BJ (cell line): ENCODE measurements at places on chromosomes 11 and 22.

GRCh38 chr11:23959462-23959861 lies 537.4 kb upstream of the LUZP2 start:
- DNase-seq, result no peak

GRCh38 chr11:30775233-30775522 lies 189.0 kb upstream of the MPPED2 start:
- DNase-seq, result no peak

DNA sequence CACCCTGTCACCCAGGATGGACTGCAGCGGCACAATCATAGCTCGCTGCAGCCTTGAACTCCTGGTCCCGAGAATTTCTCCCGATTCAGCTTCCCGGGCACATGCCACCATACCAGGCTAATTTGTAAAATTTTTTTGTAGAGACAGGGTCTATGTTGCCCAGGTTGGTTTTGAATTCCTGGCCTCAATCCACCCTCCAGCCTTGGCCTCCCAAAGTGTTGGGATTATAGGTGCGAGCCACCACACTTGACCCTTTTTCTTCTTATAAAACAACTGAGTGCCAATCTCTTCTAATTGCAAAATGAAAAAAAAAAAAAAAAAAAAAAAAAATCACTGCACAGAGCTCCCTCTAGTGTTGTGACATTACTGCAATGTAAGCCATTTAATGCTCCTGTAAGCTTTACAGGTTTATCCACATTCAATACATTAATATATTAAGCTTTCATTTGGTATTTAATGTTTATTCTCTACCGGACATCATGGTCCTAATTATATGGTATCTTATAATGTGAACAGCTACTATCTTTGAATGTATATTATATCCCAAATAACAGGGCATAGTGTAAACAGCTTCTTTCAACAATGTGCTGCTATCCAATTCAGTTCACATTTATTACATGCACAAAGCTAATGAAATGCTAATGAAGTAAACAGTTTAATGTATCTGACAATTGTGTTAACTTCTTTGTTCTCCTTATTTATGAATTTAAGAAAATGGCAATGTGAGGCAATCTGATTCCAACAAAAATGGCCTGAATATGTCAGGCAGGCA lies 44.6 kb downstream of the COPB1 start:
- DNase-seq, result no peak

- DNase-seq, result no peak
Measured at GRCh38 chr11:93589347-93589746, 46.2 kb upstream of the SMCO4 start.

GRCh38 chr11:17533778-17534415 lies 10.3 kb downstream of the USH1C start:
- no peak for DNase-seq

DNA sequence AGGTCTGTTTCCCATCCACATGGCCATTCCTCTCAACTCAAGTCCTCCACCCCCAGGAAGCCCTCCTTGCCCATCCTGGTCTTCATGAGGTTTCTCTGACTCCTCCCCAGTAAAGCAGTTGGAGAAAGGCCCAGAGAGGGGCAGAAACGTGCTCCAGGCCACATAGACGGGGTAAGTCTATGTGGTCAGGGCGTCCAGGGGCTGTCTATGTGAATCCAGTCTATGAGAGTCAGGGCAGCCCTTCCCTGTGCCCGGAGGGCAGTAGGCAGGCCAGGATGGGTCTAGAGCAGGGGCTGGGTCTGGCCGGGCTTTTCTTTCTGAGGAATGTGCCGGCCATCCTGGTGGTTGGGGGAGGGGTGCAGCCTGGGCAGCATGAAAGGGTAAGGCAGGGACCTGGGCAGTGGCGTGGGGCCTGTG lies 11.7 kb downstream of the GUCD1 start:
- no peak for DNase-seq

DNA sequence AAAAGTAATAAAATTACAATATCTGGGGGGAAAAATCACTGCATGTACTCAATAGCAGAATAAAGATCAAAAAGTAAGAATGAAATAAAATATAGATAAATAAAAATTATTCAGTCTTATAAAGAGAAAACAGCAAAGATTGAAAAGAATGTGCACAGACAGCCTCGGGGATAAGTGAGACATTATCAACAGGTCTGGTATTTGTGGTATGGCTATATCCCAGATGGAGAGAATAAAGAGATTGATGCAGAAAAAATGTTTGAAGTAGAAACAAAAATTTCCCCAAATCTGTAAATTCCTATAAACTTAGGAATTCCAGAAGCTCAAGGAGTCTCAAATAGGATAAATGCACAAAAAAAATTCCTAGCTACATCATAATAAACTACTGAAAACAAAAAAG lies 74.5 kb upstream of the LUZP2 start:
- no peak for DNase-seq

DNA sequence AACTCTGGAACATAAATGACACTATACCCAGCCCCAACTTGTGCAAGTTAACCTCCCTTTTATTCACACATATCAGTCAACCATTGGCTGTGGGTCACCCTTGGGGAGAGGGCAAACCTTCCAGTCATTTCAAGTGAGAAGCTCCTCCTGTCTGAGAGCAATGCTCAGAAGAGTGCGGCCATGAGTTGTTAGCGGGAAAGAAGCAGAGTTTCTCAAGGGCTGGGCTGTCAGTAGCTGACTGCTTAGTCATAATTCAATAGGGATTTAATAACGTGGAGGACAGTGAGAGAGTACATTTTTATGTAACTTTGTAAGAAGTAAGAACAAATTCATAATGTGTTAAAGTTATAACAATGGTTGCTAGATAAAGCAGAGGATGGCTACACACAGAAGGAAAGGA lies 5.1 kb downstream of the PATE2 start:
- no peak for DNase-seq

- peak; percentile 85 for DNase-seq
Measured at GRCh38 chr11:57761301-57762234, at the start of gene CTNND1. Gene CTNND1 (plus strand): TSS chr11:57761802. CDS start chr11:57791479, 29,677 bp downstream.

DNA sequence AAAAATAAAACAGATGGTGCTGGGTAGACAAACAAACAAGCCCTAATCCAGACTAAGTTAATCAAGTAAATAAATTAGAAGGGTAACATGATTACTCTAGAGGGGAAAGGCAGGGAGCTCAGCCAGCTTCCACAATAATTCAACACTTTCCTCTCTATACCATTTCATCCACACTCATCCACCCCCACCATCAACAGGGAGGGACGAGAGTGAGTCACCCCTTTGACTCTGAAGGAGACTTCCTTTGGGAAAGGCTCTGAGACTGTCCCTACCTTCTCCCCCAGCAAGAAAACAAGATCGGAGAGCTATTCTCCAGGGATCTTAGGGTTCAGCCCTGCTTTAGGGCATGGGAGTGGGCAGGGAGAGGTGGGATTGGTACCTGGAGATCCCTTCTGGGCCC lies 33.1 kb downstream of the TRIM66 start:
- no peak for DNase-seq

GRCh38 chr11:109706945-109707344 lies 285.0 kb downstream of the C11orf87 start:
- no peak for DNase-seq

DNA sequence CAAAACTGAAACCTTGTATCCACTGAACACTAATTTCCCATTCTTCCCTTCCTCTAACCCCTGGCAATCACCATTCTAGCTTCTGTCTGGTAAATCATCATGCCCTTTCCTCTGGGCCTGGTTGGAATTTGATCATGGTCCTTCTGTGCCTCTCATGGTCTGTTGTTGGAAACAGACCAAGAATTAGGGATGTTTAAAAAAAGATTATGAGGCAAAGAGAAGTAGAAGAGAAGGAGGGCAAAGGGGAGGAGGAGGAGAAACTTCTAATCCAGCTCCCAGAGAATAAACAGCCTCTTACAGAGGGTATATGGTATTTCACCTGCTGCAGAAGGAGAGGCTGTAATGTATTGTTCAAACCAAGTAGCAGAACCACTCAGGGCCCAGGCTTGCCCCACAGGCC lies 10.6 kb downstream of the BCO2 start:
- no peak for DNase-seq

GRCh38 chr22:34877506-34877905 lies 188.5 kb upstream of the ISX start:
- no peak for DNase-seq

GRCh38 chr11:10305262-10305963 lies 540 bp downstream of the ADM start:
- DNase-seq, result no peak

DNA sequence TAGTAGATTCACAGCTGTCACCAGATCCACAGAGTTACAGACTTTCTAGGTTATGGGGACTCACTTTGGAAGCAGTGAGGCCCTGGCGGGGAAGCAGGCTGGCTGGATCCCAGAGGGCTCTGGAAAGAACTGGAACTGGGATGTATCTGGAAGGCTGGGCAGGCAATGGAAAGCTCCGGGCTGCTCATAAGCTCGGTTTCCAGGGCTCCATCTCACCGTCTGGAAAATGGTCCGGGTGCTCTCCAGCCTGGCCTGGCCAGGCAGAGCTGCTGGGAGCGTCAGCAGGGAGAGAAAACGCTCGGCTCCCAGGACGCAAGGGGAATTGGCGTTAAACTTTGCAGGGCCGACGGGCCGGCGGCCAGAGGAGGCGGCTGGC lies 335 bp upstream of the SEZ6L start:
- no peak for DNase-seq

DNA sequence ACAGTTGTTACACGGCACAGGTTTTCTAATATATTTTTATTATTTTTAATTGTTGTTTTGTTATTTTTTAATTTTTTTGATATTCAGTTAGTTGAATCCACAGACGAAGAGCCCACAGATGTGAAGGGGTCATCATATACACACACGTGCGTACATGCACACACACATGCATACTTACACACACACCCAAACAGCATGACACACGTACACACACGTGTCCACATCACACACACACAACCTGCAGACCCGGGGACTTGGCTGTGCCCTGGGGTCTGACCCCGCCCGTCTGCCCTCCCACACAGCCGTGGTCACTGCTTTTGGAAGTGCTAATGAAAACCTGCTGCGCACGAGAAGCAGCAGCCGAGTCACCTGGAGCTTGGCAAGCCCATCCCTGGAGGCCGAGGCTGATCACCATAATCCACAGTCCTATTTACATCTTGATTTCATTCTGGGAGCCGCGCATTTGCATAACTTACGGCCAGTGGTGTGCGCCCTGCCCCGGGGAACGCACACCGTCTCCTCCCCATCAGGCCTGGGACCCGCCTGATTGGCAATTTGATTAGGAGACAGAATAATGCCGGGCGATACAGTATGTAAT lies 110.3 kb downstream of the BRD1 start:
- no peak for DNase-seq

DNA sequence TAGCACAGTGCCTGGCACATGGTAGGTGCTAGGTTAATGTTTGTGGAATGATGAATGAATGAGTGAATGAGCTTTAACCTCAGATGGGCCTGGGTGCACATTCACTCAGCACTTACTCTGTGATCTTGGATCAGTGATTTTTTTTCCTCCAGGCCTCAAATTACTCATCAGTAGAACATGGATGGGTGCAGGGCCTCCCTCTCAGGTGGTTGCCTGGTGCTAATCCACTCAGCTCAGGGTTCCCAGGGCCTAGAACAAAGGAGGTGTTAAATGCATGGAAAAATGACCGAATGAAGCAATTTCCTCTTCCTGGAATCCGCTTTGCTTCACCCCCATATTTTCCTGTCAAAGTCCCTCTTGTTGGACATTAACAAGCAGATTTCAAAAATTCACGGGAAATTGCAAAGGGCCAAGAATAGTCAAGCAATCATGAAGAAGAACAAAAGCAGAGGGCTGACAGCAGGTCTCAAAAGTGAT lies 93.5 kb downstream of the MYEOV start:
- DNase-seq, result no peak

DNA sequence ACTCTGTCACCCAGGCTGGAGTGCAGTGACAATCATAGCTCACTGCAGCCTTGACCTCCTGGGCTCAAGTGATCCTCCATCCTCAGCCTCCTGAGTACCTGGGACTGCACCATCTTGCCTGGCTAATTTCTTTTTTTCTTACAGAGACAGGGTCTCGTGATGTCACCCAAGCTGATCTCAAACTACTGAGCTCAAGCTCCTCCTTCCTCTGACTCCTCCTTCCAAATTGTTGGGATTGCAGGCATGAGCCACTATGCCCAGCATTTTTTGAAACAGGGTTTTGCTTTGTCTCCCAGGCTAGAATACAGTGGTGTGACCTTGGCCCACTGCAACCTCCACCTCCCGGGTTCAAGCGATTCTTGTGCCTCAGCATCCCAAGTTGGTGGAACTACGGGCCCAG lies 358.3 kb upstream of the MTNR1B start:
- DNase-seq, result no peak

DNA sequence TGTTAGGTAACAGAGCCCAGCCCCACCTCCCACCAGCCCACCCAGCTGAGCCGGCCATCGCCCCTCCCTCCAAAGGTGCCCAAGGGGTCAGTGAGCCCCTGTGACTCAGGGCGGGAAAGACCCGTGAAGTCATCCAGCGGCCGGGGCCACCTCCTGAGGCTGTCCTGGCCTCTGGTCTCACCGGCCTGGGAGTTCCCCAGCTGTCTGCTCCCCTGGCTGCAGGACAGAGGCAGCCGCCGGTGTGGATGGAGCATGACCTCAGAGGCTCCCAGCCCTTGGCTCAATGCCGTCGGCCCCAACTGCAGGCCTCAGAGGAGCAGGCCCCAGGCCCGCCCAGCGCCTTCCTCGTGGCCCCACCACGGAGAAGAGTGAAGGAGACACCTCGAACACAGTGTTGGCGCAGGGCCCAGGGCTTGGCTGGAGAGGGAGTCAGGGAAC lies 28.7 kb downstream of the RPL3 start:
- DNase-seq, result no peak

DNA sequence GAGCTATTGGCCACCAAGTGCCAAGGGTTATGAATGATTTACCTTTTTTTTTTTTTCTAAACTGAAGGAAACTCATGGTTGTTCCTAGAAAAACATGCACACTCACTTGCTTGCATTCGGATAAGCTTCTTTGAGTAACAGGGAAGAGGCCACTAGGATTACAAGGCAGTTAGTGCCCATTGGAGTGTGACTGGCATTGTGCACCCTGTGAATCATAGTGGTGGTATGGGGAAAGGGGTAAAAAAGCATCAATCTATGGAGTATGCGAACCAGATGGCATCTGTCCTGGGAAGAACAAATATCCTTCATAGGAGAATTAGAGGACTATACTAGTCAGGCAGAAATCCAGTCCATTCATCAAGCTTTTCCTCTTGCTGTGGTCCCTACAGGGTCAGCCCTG lies 24.2 kb downstream of the CD44 start:
- DNase-seq, result no peak

- no peak for DNase-seq
Measured at GRCh38 chr11:33551051-33551450, 149.6 kb downstream of the C11orf91 start.

DNA sequence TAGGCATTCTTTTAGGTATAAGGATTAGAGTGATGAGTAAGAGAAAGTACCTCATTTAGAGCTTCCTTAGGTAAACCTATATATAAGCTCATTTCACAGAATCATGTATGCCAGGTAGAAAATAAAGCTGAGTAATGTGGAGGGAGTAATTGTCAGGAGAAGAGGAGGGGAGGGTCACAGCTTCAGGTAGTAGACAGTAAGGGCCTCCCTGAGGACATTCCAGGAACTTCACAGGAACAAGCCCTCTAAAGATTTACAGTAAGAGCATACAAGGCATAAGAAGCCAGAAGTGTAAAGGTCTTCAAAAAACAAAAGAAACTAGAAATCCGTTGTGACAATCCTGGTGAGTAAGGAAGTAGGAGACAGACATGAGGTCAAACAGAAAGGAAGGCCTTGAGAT lies 57.6 kb downstream of the USP47 start:
- no peak for DNase-seq
